ENCODE measurements at places on chromosomes 2 and 18. TPM values are rescaled to one million over a fixed set of nuclear protein-coding genes. Genes with fewer than 3 reads are reported as not detected.

Gene GPBAR1
- 0.19 TPM for total RNA-seq

Gene GALNT13
- total RNA-seq, result 0.28 TPM

Gene KCNF1
- total RNA-seq, result under 0.01 TPM

Gene C2orf66
- total RNA-seq, result under 0.01 TPM

Gene SKA1
- total RNA-seq, result 2.8 TPM

Gene IL36B
- not detected for total RNA-seq

Gene EMILIN1
- 137 TPM for total RNA-seq

Gene RUFY4
- not detected for total RNA-seq

Gene FIGN
- 1.7 TPM for total RNA-seq

Gene LOXL3
- 147 TPM for total RNA-seq

Gene MTA3
- total RNA-seq, result 26.8 TPM

Gene OSBPL6
- 0.96 TPM for total RNA-seq

Gene AMER3
- total RNA-seq, result not detected

Gene RNU2-63P
- total RNA-seq, result not detected

Gene PAIP2B
- 0.58 TPM for total RNA-seq

Gene PROC
- total RNA-seq, result under 0.01 TPM
